Activated T-cell treated with anti-CD3 and anti-CD28 coated beads for 4 hours (primary cell): ENCODE measurements at places on chromosomes 7 and 10.

GRCh38 chr10:52106899-52107298 is 207.2 kb upstream of the DKK1 start:
- no peak for DNase-seq

DNA sequence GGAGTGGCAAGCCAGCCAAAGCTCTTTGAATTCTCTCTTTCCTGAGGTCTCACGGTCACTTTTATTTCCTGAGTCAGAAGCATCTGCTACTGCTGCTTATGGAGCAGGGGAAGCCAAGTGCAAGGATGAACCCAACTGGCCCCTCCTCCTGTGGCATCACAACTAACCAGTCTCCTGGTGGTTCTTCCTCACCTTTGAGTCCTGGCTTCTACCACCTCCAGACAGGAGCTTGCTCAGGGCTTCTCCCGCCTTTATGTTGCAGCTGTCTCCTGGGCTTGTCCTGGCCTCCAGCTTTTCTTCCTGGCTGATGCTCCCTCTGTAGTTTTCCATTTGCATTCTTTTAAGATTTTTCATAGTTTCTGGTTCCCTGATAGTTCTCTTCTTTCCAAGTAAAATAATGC is 349.7 kb upstream of the NRP1 start:
- no peak for DNase-seq

GRCh38 chr7:131797841-131798240 is 241.4 kb upstream of the PODXL start:
- no peak for DNase-seq

DNA sequence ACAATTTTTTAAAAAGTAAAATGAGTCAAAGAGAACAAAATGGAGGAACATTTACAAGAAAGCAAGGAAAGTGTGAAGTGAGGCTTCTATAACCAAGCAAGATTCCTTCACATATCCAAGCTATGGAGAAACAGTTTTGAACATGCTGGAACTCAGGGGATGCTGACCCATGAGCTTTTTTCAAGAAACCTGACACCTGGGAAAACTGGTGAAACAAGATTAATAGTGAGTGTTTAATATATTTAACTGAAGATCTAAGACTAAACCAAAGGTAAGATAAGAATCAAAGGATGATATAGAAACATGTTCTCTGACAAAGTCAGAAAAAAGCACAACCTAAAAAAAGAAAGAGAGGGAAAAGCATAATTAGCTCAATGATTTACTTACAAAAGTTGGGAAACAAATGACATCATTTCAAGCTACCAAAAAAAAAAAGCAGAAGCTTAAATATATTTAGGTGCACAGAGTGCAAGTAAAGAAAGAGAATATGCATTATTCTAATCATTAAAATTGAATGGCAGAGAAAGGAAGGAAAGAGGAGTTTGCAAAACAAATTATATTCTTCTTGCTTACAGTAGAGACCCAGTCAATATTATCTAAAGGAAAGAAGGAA is 24.9 kb downstream of the C7orf25 start:
- no peak for DNase-seq

GRCh38 chr7:33459340-33459751 is 330.0 kb downstream of the BBS9 start:
- no peak for DNase-seq

DNA sequence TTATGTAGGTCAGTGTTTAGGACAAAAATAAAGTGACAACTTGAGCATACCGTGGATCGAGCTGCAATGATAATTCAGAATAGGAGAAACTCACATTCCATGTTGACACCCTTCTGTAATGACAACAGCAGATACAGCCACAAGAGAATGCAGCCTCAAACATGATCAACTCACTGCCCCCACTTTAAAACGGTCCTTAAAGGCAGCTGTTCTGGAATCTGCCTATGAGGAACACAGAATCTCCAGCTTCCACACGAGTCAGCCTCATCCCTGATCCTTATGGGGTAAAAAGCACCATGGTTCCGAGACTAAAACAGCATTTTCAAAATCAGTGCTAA is 32.5 kb upstream of the DAGLB start:
- no peak for DNase-seq

DNA sequence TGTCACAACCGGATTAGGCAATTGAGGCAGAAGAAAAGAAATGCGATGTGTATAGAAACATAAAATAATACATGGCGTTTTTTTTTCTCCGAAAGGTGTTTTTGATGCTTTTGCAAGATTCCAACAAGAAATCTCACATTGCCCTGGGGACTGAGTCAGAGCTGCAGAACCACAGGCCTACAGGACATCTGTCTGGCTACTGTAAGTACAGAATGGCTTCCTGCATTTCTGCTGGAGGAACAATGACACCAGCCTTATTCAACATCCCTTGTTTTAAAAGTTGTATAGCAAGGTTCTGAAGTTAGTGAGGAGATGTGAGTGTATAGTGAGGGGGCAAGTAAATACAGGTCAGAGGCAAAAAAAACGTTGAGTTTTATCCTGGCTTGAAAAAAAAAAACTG is 256.4 kb downstream of the ABCA13 start:
- DNase-seq, result no peak

DNA sequence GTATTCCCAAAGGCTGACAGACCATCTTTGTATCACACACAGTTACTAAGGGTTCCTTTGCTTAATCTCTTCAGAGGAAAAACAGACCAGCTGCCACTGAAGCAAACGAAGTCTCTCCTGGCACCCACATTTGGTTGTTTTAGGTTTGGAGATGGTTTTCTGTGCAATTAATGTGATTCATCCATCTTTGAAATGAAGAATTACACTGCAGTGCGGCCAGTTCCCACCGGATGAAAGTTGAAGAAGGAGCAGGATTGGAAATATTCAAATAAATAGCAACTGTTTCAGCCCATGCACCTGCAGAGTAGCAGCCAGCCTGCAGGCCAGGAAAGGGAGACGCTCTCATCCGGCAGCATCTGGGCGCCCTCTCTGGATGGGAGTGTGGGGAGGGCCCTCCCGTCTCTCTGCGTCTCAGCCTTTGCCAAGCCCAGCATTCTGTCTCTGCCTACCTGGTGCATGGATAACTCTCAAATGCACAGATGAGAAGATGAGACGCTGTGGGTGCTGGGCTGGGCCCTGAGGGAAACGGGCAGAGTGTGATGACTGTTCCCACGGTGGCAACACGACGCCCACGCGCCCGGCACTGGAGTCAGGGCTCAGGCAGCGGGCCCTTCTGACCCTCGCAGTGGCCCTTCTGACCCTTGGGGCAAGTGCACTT is 214.0 kb downstream of the PTPRN2 start:
- DNase-seq, result no peak

DNA sequence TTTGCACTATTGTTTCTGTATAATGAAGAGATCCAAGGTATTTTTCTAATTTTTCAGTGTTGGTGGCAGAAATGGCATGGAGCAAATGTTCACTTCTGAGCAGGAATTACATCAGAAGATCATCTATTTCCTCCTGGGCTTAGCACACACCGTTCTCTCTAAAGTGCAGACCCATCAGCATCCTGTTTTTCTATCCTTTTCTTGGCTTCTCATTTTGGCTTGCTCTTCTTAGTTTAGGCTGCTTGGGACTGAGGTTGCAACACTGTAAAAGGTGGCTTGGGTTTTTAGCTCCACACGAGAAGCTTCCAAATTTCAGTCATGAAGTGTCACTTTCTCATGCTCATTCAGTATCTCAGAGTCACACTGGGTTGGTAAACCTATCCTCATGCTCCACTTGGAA is 79.9 kb upstream of the SMIM30 start:
- no peak for DNase-seq

DNA sequence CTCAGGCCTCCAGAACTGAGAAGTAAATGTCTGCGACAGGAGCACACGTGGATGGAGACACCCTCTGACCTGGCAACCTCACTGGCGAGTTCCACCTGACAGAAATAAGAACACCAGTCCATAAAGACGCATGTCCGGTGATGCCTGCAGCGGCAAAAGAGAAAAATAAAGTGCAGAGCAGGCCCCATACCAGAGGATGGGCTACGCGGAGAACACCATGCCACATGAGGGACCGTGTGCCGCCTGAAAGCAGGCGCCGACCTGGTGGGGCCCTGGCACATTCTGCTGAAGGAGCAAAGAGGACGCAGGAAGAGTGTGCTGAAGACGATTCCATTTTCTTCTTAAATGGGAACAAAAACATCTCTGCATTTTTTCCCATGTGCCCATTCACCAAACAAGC is 105.0 kb downstream of the VIPR2 start:
- no peak for DNase-seq

- DNase-seq, result no peak
Measured at GRCh38 chr7:43843296-43843695, 26.0 kb downstream of the MRPS24 start.

DNA sequence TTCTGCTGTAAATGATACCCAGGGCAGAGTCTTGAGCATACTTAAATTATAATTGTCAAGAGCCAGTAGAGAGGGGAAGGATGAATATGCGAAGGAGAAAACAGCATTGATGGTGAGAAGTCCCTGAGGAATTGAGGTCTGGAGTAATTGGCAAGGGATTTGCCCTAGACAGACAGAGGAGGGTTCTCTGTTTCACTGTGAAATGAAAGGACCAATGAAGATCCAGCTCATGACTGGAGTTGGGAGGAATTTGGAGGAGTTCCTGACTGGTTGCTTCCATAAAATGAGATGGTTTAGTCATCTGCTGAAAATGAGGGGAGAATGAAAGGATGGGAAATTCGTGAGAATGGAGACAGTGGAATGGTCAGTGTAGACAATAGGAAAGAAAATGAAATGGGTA is 6.8 kb downstream of the PRPF18 start:
- DNase-seq, result no peak

GRCh38 chr7:66847879-66848790 is 72.9 kb upstream of the TMEM248 start:
- DNase-seq, result no peak

- DNase-seq, result no peak
Measured at GRCh38 chr10:133180192-133180964, 20.4 kb downstream of the KNDC1 start.

DNA sequence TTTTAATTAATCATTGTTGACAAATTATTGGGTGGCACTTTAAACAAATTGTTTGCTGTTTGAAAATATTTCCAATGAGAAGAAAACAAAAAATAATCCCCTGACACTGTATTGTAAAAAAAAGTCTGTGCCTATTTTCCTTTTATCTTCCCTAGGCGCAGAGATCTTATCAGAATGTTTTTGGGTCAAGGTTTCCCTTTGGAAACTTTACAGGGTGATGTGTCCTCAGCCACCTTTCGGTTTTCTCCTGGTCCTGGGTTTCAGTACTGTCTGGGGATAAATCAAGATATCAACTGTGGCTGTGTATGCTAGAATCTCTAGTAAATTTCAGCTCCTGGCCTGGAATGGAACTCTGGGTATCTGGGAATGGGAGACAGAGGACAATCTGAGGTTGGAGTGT is 1.4 kb downstream of the ZNF107 start:
- no peak for DNase-seq

- DNase-seq, result no peak
Measured at GRCh38 chr10:107477266-107477665, 312.8 kb upstream of the SORCS1 start.

GRCh38 chr7:75889223-75889825 is 10.5 kb downstream of the RHBDD2 start:
- no peak for DNase-seq

DNA sequence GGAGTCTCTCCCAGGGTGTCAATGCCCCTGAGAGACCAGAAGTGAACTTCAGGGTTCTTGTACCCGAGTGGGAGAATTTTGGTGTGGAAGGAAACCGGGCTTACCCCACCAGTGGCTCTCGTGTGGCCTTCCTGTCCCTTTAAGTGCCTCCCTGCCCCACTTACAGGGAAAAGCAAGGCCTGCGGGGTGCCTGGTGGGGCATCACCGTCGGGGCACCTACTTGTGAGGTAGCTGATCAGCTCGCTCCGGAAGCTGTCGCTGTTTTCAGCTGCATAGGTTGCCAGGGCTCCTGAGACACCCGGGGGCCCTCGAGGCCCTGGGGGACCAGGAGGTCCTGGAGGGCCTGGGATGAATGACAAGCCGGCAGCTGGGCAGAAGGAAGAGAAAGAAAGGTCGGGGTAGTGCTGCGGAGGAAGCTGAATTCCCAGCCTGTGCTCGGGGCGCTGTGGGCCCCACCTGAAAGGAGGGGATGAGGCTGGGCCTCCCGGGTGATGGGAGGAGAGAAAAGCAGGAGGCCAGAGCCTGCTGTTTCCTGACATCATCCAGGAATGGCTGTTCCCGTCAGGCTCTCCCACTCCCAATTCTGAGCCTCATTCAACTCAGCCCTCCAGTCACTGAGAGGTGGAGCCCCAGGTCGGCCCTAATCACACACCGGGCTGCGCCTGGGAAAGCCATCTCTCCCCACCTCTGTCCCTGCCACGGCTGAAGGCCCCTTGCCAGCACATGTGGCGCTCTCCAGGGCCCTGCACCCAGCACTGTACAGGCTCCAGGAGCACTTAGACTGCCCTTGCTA is 51.1 kb downstream of the COL17A1 start:
- DNase-seq, result no peak

- DNase-seq, result no peak
Measured at GRCh38 chr10:2076528-2076927, 339.2 kb upstream of the ADARB2 start.

- no peak for DNase-seq
Measured at GRCh38 chr7:37815671-37816371, 32.6 kb upstream of the NME8 start.

- DNase-seq, result no peak
Measured at GRCh38 chr7:79078273-79078672, 375.2 kb downstream of the MAGI2 start.

- no peak for DNase-seq
Measured at GRCh38 chr7:152081088-152081487, 55.6 kb downstream of the GALNT11 start.

- no peak for DNase-seq
Measured at GRCh38 chr10:132300582-132300981, 7.2 kb downstream of the STK32C start.

DNA sequence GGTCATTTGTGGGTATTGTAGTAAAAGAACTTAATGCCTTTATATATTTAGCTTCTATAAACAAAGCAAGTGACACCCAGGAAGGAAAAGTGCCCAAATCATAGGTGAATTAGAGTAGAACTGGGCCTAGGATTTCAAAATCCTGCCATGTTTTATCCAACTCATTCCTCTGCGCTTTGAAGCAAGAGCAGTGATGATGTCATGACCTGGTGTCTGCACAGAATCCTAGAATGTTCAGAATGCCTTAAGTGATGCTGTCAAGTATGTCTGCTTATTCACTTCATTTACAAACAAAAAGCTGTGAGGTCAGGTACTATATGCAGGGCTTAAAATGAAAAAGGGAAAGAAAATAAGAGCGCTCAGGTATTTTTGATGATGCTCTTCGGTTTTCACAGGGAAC is 737.2 kb upstream of the ANKRD30A start:
- DNase-seq, result no peak

DNA sequence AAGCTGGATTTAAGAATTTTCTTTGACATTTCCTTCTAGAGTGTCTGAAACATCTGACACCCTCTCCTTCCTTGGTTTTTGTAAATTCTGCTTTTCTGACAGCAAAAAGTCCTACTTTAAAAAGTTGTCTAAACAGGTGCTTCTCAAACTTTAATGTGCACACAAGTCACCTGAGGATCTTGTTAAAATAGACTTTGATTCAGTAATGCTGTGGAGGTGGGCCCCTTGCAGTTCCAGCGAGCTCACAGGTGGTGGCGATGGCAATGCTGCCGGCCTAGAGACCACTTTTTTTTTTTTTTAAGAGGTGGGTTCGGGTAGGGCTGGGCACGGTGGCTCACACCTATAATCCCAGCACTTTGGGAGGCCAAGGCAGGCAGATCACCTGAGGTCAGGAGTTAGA is 77.1 kb downstream of the ABCC2 start:
- DNase-seq, result no peak
